Brain pericyte (primary cell): ENCODE measurements at places on chromosomes 5 and 9.

GRCh38 chr5:120096413-120096812, 367.7 kb upstream of the PRR16 start:
- DNase-seq: no peak

GRCh38 chr5:73709536-73710129, 83.6 kb downstream of the ARHGEF28 start:
- no peak for DNase-seq

- no peak for DNase-seq
Observed at GRCh38 chr5:2863675-2864433, 112.4 kb upstream of the IRX2 start.

DNA sequence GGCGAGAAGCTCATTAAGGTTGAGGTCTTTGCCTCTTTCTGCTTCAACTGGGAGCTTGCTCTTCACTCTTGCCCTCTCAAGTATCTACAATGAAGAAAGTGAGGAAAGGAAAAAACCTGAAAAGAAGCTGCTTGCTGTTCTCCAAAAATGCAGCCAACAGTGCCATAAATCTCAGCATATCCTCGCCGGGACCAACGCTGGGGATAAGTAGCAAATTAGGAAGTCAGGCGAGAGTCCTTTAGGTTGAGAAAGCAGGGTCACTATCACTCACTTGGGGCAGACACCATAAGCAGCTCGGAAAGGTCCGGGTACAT, 399 bp downstream of the NUP155 start:
- no peak for DNase-seq
